ENCODE measurements at places on chromosomes 5 and 9.

GRCh38 chr5:176687881-176688280, 40.6 kb downstream of the TSPAN17 start:
- DNase-seq = no peak

DNA sequence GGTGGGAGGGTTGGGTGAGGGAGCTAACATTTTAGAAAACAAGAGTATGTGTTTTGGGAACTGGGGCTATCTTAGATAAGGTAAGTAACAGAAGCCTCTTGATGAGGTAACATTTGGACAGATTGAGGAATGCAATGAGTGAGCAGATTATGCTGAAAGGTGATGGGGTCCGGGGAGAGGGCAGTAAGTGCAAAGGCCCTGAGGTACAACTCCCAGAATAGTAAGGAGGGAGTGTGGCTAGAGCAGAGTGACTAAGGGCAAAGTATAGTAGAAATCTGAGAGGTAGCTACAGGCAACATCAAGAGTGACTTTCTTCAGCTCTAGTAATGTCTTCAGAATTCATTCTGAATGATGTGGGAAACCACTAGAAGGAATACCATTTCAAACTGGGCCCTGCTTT, 38.9 kb upstream of the FBXL17 start:
- no peak for DNase-seq

- DNase-seq = no peak
These were observed 192.4 kb upstream of the KLF4 start for GRCh38 chr9:107681988-107682387.

GRCh38 chr9:86183229-86184137, 76.0 kb downstream of the C9orf153 start:
- no peak for DNase-seq

DNA sequence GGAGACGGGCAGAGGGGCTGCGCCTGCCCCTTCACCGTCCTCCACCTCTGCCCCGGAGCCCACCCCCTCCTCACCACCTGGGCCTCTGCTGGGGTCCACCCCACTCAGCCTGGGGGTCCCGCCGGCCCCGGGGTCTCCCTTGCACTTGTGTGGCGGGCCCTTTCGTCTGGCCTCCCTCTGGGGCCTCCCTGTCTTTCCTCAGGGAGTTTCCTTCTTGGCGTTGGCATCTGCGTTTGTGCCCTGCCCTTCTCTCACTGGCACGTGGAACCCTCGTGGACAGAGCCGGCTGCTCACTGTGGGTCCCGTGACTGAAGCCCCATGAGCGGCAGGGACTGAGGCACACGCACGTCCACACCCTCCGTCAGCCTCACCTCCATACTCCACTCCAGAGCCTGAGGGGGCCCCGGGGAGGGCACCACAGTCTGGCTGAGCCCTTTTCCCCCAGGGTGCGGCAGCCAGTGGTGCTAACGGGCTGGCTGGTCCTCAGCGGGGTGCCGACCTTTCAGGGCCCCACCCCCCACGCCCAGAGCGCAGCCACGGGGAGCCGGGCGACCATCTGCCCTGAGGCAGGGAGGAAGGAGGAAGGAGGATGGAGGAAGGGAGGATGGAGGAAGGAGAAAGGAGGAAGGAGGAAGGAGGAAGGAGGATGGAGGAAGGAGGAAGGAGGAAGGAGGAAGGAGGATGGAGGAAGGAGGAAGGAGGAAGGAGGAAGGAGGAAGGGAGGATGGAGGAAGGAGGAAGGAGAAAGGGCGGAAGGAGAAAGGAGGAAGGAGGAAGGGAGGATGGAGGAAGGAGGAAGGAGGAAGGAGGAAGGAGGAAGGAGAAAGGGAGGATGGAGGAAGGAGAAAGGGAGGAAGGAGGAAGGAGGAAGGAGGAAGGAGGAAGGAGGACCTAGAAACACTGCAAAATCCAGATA, 53.0 kb upstream of the NRARP start:
- DNase-seq = no peak

DNA sequence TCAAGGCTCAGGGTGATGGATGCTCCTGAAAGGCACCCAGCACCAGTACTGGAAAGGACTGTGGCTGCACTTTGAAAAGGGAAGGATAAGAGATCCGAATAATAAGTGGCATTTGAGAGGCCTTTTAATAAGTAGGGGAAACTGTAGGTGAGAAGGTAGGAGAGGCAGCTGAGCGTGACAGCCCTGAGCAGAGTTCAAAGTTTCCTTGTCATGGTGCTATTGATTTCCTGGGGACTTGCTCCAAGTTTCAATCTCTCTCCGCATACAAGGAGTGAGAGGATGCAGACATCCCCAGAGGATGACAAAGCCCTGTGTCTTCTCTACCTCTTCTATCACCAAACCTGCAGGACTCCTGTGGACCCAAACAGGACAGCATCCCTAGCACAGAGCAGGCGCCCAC, 354.5 kb downstream of the SPOCK1 start:
- DNase-seq = no peak

GRCh38 chr9:132481053-132481849, 71.2 kb downstream of the CFAP77 start:
- DNase-seq = no peak

GRCh38 chr5:50709471-50709870, 43.0 kb downstream of the PARP8 start:
- DNase-seq = no peak

DNA sequence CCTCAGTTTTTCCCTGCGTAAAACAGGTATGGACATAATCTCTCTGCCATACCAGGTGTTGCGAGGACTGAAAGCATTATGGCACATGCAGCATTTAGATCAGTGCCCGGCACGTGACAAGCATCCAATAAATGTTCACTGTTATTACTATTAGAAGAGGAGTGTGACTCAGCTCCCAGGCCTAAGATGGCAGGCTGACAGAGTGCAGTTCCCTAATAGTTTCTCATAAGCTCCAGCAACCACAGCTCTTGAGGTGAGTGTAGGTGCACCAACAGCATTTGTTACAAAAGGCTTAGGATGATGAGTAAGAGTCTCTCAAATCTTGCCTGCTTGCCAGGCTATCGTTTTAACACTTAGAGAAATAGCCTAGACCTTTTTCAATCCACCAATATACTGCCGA, 28.9 kb upstream of the GLIS3 start:
- no peak for DNase-seq

GRCh38 chr9:134475011-134475790, 148.9 kb downstream of the RXRA start:
- DNase-seq = no peak

DNA sequence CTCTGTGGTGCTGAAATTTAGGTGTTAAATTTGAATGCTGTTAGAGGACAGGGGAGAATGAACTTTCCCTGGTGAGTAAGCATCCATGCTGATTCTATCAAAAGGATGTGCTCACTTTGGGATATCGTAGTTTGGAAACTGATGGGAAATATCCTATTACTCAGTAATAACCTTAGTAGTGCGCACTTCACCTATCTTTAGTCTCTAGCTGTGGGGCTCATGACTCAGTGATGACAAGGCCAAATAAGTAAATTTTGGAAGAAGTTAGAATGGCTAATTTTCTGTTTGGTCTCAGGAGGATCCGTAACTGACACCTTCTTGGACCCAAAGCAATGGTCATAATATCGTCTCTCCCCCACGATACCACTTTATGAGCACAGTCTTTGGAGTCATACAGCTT, 448.4 kb downstream of the PSAT1 start:
- no peak for DNase-seq

- DNase-seq = no peak
These were observed 18.7 kb downstream of the PRUNE2 start for GRCh38 chr9:76887003-76887821.

- no peak for DNase-seq
These were observed 1737.2 kb downstream of the MAT2B start for GRCh38 chr5:165242646-165243045.

DNA sequence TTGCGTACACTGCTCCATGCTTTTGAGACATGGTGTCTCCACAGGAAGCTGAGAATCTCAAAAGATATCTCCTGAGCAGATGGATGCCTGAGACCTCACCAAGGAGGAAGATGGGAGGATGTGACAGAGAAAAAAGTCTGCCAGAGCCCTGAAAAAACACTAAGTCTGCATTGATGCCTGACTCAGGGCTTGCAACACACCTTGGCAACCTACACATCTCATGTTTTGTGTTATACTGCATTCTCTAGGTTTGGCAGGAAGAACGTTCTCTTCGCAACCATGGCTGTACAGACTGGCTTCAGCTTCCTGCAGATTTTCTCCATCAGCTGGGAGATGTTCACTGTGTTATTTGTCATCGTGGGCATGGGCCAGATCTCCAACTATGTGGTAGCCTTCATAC, 19.2 kb downstream of the SLC22A4 start:
- no peak for DNase-seq
